ENCODE measurements at places on chromosomes 16 and 17.

DNA sequence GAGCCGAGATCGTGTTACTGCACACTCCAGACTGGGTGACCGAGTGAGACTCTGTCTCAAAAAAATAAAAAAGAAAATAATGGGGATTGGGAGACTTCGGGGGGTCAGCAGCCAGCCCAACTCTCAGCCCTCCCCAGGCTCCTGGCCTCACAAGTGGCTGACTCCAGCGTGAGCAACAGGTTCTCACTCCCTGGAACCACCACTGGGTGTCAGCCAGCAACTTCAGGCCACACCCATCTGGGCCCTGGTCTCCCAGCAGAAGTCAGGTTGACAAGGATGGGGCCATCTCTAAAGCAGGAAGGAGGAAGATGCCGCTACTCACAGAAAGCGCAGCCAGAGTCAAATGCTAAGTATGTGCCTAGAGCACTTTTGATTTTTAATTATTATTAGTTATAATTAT lies 139.4 kb downstream of the C16orf78 start:
- no peak for DNase-seq

DNA sequence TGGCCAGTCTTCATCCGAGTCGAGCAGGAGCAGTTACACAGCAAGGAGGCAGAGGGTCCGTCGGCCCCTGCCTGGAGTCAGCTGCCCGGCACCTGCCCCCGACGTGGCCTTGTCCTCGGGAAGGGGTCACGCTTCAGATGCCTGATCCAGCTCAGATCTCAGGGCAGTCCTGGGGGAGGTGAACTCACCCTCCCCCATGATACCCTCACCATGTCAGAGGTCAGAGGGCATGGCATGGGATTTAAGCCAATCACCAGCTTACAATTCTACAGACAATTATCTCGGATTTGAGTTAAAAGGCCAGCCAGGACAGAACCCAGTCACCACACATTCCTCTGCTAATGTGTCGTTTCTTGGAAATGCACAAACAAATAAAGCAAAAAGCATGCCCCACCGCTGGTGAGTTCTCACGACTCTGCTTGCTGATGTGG lies 211.3 kb downstream of the FOXL1 start:
- no peak for DNase-seq

DNA sequence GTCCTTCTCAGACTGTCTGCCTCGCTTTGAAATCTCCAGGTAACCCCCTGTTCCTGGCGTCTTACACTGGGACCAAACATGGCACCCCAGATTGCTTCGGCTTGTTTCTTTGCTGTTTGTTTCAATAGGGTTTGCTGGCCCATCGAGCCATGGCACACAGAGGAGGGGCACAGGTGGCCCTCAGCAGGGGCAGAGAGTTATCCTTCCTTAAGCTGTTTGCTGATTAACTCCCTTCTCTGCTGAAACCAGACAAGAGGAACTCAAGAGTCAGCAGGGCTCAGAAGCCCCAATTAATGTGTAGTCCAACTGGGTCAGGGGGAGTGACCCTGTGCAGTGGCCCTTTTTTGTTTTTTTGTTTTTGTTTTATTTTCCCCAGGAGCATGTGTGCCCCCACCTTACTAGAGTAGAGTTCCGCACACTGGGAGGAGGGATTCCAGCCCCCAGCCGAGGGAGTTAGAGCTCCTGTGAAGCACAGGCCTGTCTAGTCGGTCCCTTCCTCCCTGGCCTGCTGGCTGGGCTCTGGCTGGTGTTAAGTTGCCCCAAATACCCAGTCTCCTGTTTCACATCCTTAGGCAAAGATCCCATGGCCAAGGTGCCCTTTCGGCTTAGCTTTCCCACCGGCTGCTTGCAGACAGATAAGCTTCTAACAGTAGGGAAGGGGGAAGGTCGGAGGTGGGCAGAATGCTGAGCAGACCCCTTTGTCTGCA lies 39.3 kb downstream of the YPEL2 start:
- no peak for DNase-seq

DNA sequence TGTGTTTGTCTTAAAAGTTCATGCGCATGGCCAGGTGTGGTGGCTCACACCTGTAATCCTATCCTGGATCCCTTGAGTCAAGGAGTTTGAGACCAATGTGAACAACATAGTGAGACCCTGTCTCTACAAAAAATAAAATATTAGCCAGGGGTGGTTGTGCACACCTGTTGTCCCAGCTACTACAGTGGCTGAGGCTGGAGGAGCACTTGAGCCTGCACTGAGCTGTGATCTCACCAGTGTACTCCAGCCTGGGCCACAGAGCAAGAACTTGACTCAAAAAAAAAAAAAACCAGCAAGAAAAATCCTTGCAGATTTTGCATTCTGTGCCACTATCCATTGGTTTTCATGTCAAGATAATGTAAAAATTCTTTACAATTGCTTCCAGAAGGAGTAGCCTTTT lies 8.2 kb downstream of the KSR1 start:
- DNase-seq, result no peak

- DNase-seq, result no peak
These were observed 17.9 kb upstream of the HEXD start for GRCh38 chr17:82400206-82400605.

GRCh38 chr16:87426423-87427215 lies 34.5 kb downstream of the MAP1LC3B start:
- DNase-seq, result no peak

- DNase-seq, result no peak
These were observed 4.3 kb upstream of the FOXC2 start for GRCh38 chr16:86562356-86562755.

DNA sequence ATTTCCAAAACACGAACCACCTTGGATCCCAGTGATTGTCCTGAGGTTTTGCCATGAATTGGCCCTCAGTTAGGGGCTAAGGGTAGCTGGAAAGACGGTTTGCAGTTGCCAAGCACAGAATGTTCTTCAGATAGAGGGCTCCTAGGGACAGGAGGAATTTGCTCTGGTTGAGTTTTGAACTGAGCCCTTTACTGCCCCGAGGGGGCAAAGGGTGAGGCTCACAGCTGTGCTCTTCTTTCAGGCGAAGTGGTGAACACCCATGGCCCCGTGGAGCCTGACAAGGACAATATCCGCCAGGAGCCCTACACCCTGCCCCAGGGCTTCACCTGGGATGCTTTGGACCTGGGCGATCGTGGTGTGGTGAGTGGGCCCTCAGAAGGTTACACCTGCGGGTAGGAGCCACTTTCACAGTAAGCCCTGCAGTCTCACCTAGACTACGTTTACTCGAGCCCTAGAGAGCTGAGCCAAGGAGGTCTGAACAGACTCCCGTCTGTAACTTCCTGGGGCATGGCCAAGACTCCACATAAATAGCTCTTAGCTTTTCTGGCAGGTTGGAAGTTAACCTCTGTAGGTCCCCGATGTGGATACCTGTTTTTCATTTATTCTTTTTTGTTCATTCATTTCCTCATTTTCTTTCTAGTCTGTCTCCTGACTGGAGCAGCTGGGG lies 32.5 kb downstream of the NMT1 start:
- DNase-seq, result no peak

- peak; percentile 82 for DNase-seq
These were observed at the start of gene CCDC47 for GRCh38 chr17:63773272-63774140. CCDC47 (minus strand) TSS chr17:63773597; CDS start chr17:63766175, 7,422 bp downstream.

GRCh38 chr16:3608069-3608468 lies 3.3 kb downstream of the SLX4 start:
- no peak for DNase-seq

GRCh38 chr17:67717192-67717623 lies 528 bp upstream of the NOL11 start:
- no peak for DNase-seq

GRCh38 chr16:53892155-53892554 lies 188.2 kb downstream of the FTO start:
- peak; percentile 26 for DNase-seq

- no peak for DNase-seq
These were observed 42.2 kb upstream of the HAPSTR1 start for GRCh38 chr16:9049241-9049640.

DNA sequence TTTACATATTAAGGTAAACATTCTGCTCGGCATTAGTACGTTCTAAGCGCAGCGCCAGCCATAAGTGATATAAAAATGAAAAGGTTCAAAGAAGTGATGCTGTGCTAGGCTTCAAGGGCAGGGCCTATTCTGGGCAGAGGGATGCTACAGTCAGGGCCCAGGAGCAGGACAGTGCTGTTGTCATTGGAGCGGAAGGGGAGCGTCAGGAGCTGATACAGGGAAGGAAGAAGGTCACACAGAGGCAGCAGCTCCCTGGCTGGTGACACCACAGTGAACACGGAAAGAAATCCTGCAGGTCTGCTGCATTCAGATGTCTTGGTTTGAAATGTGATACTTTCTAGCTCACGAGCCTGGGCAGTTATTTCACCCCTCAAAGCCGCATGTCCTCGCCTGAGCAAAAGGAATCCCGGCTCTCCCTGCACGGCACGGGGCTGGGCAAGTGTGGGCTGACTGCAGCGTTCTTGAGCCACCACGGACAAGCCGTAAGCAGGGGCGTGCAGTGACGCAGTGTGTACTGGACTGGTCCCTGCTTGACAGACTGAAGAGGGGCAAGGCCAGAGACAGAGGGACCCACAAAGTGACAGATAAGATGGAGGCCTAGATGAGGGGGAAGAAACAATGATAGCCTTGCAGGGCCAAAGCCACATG lies 41.1 kb downstream of the ZCCHC14 start:
- DNase-seq, result no peak

DNA sequence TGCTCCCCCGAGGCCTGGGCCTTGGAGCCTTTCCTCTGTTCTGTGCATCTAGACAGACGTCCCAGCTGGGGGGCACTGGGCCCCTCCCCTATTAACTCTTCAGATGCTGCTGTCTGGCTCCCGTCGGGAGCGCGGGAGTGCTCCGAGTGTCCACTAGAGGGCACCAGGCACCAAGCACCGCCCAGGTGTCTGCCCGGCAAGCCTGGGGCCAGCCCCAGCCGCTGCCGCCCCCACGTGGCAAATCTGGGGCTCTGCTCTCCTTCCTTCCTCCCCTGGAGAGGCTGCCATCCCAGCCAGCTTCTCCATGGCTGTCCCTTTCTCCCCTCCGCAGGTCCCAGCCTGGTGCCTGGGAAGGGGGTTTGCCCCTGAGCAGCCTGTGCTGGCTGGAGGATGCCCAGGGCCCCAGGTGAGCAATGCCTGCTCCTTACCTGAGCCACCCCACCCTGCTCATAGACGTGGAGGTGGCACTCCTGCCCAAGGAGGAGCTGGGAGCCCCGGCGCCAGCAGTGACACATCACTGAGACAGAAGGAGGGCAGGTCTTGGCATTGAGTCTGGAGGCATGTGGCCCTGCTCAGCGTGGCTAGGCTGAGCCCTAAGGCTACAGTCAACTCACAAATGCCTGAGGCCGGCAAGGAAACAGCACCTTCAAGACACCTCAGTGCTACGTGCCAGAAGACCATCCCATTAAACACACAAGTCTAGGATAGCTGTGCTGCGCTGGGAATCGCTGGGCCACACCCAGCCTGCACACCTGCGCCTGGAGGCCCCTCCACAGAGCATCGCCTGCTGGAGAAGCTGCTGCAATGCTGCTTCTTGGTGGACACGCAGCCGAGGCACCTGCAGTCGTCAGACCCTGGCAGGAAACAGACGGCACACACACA lies 19.7 kb downstream of the TMEM235 start:
- peak; percentile 50 for DNase-seq

DNA sequence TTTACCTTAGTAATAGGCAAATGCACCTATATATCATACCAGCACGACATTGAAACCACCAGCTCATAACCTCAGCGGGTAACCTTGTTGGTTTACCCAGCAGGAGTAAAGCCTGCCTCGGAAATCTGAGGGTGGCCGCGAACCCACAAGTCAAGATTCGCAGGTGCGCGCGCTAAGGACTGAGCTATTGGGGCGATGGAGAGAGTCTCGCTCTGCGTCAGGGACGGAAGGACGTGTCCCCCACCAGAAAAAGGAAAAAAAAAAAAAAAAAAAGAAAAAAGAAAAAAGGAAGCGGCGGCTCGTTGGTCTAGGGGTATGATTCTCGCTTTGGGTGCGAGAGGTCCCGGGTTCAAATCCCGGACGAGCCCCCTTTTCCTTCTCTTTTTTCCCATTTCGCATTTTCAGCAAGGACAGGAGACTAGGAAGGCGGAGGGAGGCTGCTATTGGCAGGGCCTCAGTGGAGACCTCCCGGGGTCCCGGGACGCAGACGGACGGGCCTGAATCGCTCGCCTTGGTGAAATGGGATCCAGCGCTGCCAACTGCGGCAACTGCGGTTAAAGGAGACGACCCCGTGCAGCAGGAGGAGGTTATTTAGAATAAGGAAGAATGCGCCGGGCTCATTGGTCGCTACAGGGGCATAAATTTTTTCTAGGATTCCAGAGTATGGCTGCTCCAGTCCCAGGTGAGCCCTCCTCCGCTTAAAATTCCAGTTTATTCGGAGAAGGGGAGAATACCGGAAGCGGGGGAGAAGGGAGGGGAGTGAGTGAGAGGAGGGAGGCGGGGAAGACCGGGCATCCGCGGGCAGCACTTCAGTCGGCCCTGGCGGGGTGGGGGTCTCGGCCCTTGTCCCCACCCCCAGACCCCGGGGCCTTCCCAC lies at the start of gene OR1F1:
Gene OR1F1, plus strand, starts transcription at position 407 of the 877 bp plus-strand sequence.
- DNase-seq, result no peak

- DNase-seq, result no peak
These were observed 650.4 kb downstream of the WWOX start for GRCh38 chr16:78749745-78750268.

- DNase-seq, result no peak
These were observed 6.5 kb downstream of the RGS11 start for GRCh38 chr16:269061-269796.

DNA sequence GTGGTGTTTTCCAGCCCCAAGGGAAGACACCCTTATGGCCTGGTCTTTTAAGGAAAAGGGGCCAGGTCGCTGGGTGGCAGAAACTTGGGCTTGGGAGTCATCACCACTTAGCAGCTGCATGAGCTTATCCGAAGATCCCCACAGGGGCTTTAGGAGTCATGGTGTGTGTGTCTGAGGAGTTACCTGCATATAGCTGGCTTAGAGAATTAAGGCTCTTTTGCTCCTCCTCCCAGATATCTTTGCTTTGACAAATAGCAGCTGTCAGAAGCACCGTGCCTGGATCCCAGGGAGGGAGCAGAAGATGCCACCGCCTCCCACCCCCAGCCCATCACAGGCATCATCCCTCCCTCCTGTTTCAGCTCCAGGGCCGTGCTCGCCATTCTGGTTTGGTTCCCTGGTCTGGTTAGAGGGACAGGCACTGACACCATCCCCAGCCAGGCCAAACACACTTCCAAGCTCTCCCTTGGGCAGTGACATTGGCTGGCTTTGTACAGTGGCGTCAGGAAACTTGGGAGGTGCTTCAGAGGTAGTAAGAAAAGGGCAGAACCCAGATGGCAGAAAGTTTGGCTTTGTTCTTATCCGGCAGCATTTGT lies 17.4 kb downstream of the LDHD start:
- DNase-seq, result no peak

DNA sequence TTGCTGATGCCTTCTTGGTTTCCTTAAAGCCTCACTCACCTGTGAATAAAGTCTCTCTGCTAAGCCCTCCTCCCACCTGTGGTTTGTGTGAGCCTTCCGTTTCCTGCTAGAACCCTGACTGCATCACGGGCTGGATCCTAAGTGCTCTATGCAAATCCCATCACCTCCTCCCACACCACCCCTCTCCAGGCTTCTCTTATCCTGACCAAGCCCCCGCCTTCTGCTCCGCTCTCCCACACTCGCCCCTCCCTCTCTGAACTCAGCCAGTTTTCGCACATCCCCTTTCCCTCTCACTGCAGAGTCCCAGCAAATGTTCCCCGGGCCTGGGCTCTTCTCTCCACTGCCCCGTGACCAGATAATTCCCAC lies 51.8 kb downstream of the PIMREG start:
- no peak for DNase-seq

GRCh38 chr16:81004646-81005353 lies 1.9 kb downstream of the CMC2 start:
- DNase-seq, result no peak

Measured in omental fat pad (tissue), 4 donors.